B cell (primary cell): ENCODE measurements at places on chromosomes 1 and 21. TPM values are rescaled to one million over a fixed set of nuclear protein-coding genes. Genes with fewer than 3 reads are reported as not detected.

Gene CACNA1S
- total RNA-seq, result not detected in 2 replicates

Gene KRTAP11-1
- not detected in 2 replicates for total RNA-seq

Gene CGN
- total RNA-seq, result 0.49 and 0.81 TPM in 2 replicates

Gene RGS8
- not detected in 2 replicates for total RNA-seq

Gene SELENBP1
- total RNA-seq, result 0.22 and 0.37 TPM in 2 replicates

Gene PTPRC
- total RNA-seq, result 543 and 545 TPM in 2 replicates

Gene KCNJ6
- total RNA-seq, result not detected in 2 replicates

Gene DCST1
- not detected in 2 replicates for total RNA-seq

Gene C4BPA
- total RNA-seq, result not detected in 2 replicates

Gene ZFP69
- total RNA-seq, result 7.5 TPM in 2 replicates

Gene HES3
- not detected in 2 replicates for total RNA-seq

Gene DRAXIN
- 0.30 and 0.41 TPM in 2 replicates for total RNA-seq

Gene ZBTB8B
- total RNA-seq, result 0.02 and 0.05 TPM in 2 replicates

Gene KCNA10
- not detected in 2 replicates for total RNA-seq

Gene APOBEC4
- not detected in 2 replicates for total RNA-seq

Gene SLC25A34
- 5.4 and 7.0 TPM in 2 replicates for total RNA-seq

Gene STIL
- 1.6 and 1.8 TPM in 2 replicates for total RNA-seq

Gene SELE
- total RNA-seq, result not detected in 2 replicates

Gene ARMH1
- total RNA-seq, result 10.2 and 11.4 TPM in 2 replicates

Gene ITLN2
- total RNA-seq, result not detected in 2 replicates

Gene LCE3B
- not detected in 2 replicates for total RNA-seq

Gene ERICH3
- total RNA-seq, result 0.27 and 0.46 TPM in 2 replicates

Gene VTCN1
- not detected in 2 replicates for total RNA-seq

Gene CXADR
- total RNA-seq, result not detected in 2 replicates

Gene FHAD1
- total RNA-seq, result not detected in 2 replicates

Gene NFYC
- 81.1 and 88.7 TPM in 2 replicates for total RNA-seq

Gene OR2L3
- total RNA-seq, result 0.10 TPM in 1 of 2 replicates, not detected in the other

Gene PI4KB
- total RNA-seq, result 110 TPM in 2 replicates

Gene ALPL
- total RNA-seq, result 12.2 and 13.7 TPM in 2 replicates

Gene CYP4A11
- total RNA-seq, result not detected in 2 replicates

Gene BGLAP
- 7.4 and 8.3 TPM in 2 replicates for total RNA-seq

Gene GPR25
- total RNA-seq, result 1.8 and 3.1 TPM in 2 replicates

Gene BRDT
- not detected in 2 replicates for total RNA-seq

Gene CSMD2
- not detected in 2 replicates for total RNA-seq

Gene ARHGEF16
- 0.22 TPM in 1 of 2 replicates, not detected in the other for total RNA-seq
